ENCODE measurements at places on chromosomes 4 and X.

DNA sequence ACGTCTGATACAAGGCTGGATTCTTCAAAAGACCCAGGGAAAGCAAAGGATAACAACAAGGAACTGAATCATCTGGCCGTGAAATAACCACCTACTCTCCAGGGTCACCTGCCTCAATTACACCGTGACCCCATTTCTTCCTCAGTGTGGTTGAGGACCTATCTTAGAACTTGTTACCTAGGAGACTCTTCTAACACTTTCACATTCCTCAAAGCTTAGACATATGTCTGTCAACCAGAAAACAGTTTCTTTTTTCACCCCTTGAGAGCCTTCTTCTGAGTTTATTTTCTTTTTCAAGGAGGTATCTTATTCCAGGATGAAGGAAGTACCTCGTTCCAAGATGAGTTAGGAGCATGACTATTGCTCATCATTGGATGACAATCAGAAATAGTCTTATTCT is 337.8 kb downstream of the ARHGAP24 start:
- no peak for DNase-seq

GRCh38 chrX:122641136-122641535 is 542.9 kb upstream of the GRIA3 start:
- DNase-seq, result no peak

- no peak for DNase-seq
These were observed 88.6 kb upstream of the PRPS2 start for GRCh38 chrX:12702509-12703091.

DNA sequence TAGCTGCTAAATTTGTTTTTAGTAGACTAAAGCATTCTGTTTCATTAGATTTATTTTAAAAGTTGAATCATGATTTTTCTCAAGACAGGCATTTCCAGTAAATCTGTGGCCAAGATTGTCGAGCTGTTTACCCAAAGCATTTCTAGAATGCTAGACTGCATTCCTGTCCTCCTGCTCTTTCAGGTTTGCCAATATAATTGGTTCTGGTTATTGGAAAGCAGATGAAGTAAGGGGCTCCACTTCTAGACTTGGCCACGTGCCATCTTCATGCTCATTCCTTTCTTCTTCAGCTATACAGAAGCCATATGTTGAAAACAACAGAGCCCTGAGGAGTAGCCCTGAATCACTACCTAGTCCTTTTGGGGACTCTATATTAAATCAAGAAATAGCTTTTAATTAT is 62.5 kb downstream of the PGRMC2 start:
- no peak for DNase-seq

GRCh38 chr4:36638273-36638811 is 356.9 kb downstream of the DTHD1 start:
- no peak for DNase-seq

All from thoracic aorta (tissue), 2 donors.